T1000 (cell line): ENCODE measurements at places on chromosomes 2 and 18.

DNA sequence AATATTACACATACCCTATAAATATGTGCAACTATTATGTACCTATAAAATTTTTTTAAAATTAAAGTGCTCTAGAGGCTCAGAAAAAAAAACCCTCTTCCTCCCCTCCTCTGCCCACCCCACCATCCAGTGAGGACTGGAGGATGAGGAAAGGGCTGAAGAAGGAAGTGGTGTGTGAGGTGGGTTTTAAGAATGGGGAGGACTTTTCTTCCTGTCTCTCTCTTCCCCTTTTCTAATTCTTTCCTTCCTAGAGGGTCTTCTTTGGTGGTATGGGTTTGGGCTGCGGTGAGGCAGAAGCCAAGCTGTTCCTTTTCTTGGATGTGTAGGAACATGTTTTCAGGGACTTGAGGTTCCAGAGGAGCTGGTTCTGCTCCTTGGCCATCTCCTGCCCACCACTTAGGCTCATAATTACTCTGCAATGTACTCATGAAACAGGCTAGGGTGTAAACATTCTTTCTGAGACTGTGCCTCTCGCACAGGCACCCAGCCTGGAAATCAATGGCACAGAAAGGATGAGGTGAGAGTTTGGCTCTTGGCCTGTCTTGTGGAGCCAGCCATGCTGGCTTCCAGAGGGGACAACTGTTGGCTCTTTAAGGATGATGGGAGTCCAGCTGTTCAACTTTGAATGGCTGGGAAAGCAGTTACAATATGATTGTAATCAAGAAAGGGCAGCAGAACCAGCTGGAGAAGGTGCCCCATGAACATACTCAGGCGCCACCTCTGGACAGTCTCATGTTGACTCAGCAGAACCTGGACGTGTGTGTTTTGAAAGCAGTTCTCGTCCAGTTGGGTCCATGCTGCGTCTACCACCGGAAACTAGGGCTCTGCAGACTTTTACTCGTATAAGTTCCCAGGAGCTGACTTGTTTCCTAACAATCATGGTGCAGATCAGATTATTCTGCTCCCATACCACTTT, 38.3 kb downstream of the IL1RL2 start:
- DNase-seq, result no peak

DNA sequence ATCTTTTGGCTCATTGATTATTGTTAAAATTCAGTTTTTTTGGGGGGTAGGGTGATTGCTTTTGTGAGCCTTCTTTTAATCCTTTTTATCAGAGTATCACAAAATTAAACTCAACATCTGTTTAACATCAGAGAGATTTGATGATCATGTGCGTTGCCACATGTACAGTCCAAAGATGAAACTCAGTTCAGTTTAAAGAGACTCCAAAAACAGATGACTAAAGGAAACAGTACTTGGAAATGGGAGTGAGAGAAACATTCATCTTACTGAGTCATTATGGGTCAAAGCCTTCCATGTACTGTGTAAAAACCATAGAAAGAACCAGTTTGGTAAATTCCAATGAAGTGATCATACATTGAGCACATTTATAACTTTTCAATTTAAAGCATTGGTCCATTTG, 53.0 kb downstream of the LYPD6 start:
- DNase-seq, result no peak

GRCh38 chr18:36160959-36161371, 26.3 kb upstream of the MOCOS start:
- DNase-seq, result no peak

DNA sequence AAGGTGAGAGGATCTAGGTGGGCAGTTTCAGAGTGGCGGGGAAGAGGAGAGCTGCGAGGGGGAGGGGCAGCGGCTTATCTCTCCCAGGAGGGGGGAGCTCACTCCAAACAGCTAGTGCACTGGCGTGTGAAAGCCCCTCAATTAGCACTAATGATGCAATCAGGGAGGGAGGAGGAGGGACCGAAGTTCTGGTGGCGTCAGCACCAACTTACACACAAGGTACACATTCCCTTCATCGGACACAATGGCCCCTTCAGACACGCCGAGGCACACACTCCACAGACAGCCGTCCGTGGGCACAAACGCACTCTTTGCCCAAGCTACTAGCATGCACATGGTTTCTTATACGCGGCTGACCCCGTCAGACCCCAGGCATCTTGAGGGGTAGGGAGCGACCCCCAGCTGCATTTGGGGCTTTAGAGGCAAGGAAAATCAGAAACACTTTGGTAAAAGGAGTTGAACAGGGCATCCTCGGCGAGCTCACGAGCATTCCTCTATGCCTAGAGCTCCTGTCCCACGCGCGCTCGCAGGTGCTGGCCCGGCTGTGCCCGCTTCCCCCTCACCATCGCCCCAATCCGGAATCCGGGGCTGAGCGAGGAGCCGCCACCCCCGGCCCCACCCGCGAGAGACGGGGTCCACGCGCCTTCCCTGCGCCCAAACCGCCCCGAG, 868 bp upstream of the PKDCC start:
- DNase-seq, result no peak

- DNase-seq, result no peak
Measured at GRCh38 chr2:85889627-85890281, 964 bp upstream of the ST3GAL5 start.

GRCh38 chr2:183269956-183270355, 145.7 kb downstream of the NUP35 start:
- DNase-seq, result no peak

DNA sequence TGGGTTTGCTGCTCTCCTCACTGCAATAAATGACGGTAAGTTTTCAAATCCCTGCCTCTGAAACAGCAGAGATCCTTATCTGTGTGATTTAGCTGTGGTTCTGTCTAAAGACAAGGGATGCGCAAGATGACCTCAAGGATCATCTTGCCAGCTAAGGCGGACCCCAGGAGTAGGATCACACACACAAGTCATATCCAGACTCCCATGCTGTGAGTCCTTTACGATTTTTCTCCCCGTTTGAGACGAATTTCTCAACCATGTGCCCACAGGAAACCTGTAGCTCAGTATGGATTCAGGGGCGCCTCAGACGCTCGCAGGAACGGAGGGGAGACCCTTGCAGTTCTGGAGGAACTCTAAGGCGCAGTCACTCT, 11.1 kb upstream of the DCTN1 start:
- no peak for DNase-seq

DNA sequence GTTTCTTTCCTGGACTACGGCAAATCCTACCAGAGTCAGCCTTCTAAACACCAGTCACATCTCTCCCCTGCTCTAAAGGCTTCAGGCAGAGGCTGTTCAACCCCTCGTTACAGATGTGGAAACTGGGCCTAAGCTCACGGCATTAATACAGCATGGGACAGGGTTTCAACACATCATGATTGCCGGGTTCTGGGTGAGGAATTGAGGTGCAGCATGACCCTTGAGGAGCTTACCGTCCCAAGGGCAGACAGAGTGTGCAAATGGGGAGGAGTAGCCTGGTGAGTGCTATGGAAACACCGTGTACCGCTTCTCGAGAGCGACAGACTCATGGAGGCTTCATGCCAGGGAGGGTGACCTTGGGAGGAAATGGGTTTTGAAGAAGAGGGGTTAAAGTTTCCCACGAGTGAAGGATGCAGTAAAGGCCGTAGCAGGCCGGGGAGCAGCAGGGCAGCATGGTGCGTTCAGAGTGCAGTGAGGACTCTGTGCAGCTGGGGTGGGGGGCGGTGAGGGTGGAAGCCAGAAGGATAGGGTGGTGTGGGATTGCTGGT, 51.1 kb downstream of the TGOLN2 start:
- no peak for DNase-seq

GRCh38 chr2:43576981-43577892, 18.6 kb downstream of the THADA start:
- no peak for DNase-seq

- no peak for DNase-seq
Measured at GRCh38 chr2:146527166-146527565, 1317.7 kb upstream of the ACVR2A start.

- no peak for DNase-seq
Measured at GRCh38 chr2:45540942-45541341, 70.1 kb downstream of the SRBD1 start.

DNA sequence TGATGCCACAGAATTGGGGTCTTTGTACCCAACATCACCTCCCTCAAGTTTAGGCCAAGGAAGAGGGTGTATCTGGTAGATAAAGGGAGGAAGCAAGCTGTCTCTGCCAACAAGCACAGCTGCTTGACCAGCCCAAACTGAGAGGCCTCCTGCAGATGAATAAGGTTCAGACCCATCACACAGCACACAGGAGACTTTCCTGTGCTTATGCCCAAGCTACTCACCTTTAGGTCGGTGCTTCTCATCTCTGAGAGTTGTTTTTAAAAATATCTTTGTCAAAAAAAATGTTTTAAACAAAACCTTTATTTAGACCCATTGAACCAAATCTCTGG, 24.7 kb upstream of the SP3 start:
- DNase-seq, result no peak

GRCh38 chr2:123916531-123916930, 108.6 kb upstream of the CNTNAP5 start:
- DNase-seq, result no peak

DNA sequence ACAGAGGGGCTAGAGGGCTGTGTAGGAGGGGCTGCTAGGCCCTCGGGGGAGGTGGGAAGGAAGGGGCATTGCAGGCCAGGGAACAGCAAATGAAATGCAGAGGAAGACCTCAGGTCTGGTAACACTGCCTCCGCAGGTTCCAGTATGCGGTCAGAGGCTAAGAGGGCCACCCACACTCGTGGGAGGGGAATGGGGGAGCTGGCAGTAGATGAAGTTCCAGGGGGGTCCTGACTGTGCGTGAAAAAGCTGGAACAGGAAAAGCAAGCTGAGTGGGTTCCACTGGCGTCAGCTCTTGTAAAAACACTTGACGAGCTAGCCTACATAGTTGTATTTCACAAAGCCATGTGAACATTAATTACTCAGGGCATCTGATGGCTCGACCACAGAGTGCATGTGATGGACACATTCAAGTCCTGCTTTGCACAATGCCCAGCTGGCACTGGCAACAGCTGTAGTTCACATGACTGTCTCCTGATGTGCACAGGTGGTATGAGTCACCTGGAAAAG, 29.0 kb upstream of the PTPN4 start:
- no peak for DNase-seq

DNA sequence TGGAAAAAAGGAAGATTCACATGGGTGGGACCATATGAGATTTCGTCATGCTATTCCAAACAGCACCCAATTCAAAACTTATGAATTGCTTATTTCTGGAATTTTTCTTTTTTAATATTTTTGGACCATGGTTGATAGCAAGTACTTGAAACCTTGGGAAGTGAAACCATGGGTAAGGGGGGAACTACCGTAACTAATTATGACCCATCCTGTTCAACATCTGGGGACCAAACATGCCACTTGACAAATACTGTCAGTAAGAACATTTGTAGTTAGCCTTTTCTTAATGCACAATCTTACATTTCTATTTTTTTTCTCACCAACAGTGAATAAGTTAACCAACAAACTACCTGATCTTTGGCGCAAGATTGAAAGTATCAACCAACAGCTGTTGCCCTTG, 105.7 kb upstream of the TTC39C start:
- no peak for DNase-seq

GRCh38 chr2:124250433-124250832, 225.3 kb downstream of the CNTNAP5 start:
- no peak for DNase-seq

DNA sequence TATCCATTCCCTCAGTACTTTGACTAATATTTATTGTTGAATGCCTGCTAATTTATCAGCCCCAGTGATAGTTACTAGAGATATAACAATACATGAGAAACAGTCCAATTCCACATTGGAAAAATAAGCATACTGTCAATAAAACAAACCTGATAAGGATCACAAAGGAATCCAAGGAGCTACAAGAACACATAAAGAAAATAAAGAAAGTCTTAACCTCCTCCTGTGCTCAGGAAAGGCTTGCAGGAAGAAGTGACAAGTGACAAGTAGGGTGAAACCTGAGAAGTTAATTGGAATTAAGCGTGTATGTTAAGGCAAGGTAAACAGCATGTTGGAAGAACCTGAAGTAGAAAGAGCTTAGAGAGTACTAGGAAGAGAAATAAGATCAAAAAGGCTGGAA, 20.3 kb upstream of the ASNSD1 start:
- DNase-seq, result no peak

- no peak for DNase-seq
Measured at GRCh38 chr2:40680547-40680946, 228.7 kb upstream of the SLC8A1 start.

- DNase-seq, result no peak
Measured at GRCh38 chr2:163266772-163267171, 428.2 kb upstream of the KCNH7 start.

GRCh38 chr18:34048423-34048822, 176.3 kb downstream of the NOL4 start:
- DNase-seq, result no peak

DNA sequence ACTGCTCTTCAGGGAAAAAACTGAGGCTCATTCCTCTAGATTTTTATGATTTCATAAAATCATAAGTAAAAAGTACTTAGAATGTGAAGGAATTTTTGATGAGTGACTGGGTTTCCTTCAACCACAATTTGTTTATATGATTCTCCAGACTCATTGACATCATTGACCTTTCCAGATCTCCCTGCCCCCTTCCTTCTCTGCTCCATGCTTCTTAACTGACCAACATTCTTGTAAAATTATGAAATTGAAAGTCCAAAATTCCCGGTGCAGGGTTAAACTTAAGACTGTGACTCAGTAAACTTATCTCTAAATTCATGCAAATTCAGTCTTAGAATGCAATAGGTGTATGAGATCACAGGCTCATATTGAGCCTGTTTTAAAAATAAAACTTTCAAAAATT, 648.9 kb downstream of the TDRD15 start:
- no peak for DNase-seq

GRCh38 chr2:44768438-44769236, 172.9 kb upstream of the SIX3 start:
- no peak for DNase-seq

DNA sequence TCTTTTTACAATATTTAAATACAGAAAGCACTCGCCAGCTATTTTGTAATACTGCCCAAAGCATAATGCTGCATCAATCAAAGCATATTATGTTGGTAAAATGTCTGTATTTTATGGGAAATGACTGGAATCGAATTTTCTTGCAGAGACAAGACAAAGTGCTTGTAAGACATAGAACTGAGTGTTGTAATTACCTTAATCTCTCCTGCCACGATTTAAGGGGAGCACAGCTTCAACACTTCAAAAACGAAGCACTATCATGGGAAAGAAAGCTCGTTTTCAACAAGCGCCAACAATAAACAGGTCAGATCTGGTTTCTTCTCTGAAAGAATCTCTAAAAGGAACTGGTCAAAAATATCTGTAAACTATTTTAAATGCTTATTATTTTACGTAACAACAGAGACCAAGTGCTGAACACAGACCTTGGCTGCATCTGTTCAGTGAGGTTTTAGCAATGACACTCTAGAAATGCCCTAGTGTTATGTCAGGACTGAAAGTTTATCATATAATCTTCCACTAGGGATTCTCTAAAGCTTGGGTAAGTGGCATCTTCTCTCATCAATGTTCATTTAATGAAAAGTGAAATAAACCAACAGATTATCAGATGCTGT, 19.0 kb downstream of the RND3 start:
- DNase-seq, result no peak

GRCh38 chr2:210727549-210727948, 171.2 kb downstream of the CPS1 start:
- DNase-seq, result no peak

GRCh38 chr18:79604205-79604912, 75.2 kb upstream of the CTDP1 start:
- DNase-seq, result no peak

GRCh38 chr2:126085011-126085795, 570.8 kb upstream of the GYPC start:
- no peak for DNase-seq
